CD4-positive, alpha-beta memory T cell (primary cell): ENCODE measurements at places on chromosomes 3 and 15. TPM values are rescaled to one million over a fixed set of nuclear protein-coding genes. Genes with fewer than 3 reads are reported as not detected.

DNA sequence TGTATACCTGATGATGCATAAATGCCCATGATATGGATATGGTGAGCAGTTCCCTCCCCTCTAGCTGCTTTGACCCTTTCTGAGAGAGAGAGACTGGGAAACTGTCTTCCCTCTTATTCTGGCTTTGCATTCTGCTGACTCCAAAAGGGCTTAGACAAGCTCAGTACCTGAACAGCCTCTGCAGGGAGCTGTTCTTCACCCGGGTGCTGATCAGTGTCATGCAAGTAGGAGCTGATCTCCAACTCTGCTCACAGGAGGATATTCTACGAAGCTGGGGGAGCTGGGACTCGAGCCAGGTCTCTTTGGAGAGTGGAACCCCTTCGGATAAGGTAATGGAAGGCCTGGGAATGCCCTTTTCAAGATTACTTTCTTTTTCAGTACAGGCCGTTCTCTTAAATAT is 237.1 kb downstream of the RYR3 start:
- H3K27ac ChIP-seq = no peak overlapping the region
- no peak for DNase-seq
- no peaks in the 10 kb centered on the region for H3K27me3 ChIP-seq

The KIF23 gene
- total RNA-seq = 0.20 TPM

GRCh38 chr15:56965231-56966013 is 47.0 kb downstream of the TCF12 start:
- DNase-seq = no peak
- peaks cover 37% of the 10 kb centered on the region for H3K4me1 ChIP-seq

The SLC24A5 gene
- total RNA-seq = not detected

- H3K4me3 ChIP-seq = no peak overlapping the region
- no peaks in the 10 kb centered on the region for H3K27me3 ChIP-seq
- no peak overlapping the region for H3K27ac ChIP-seq
- peaks cover 34% of the 10 kb centered on the region for H3K4me1 ChIP-seq
- no peaks in the 10 kb centered on the region for H3K36me3 ChIP-seq
These were observed 57.9 kb downstream of the STAG1 start for GRCh38 chr3:136694321-136694720.

GRCh38 chr3:64271631-64272030 is 46.4 kb upstream of the PRICKLE2 start:
- no peak overlapping the region for H3K4me3 ChIP-seq
- no peaks in the 10 kb centered on the region for H3K36me3 ChIP-seq
- no peak overlapping the region for H3K27ac ChIP-seq
- no peaks in the 10 kb centered on the region for H3K27me3 ChIP-seq
- no peak for DNase-seq
- H3K4me1 ChIP-seq = no peaks in the 10 kb centered on the region

GRCh38 chr3:33095436-33095835 is 1.5 kb downstream of the GLB1 start:
- H3K4me1 ChIP-seq = peaks cover 47% of the 10 kb centered on the region
- H3K4me3 ChIP-seq = peak overlapping the region; percentile 83
- H3K27ac ChIP-seq = peak overlapping the region; percentile 84
- no peaks in the 10 kb centered on the region for H3K27me3 ChIP-seq

GRCh38 chr15:76153241-76154197 is 93.7 kb downstream of the TMEM266 start:
- no peaks in the 10 kb centered on the region for H3K36me3 ChIP-seq
- no peak overlapping the region for H3K4me3 ChIP-seq
- no peaks in the 10 kb centered on the region for H3K4me1 ChIP-seq
- H3K27ac ChIP-seq = no peak overlapping the region
- DNase-seq = no peak
- no peaks in the 10 kb centered on the region for H3K27me3 ChIP-seq

The GRK7 gene
- total RNA-seq = 0.25 TPM

DNA sequence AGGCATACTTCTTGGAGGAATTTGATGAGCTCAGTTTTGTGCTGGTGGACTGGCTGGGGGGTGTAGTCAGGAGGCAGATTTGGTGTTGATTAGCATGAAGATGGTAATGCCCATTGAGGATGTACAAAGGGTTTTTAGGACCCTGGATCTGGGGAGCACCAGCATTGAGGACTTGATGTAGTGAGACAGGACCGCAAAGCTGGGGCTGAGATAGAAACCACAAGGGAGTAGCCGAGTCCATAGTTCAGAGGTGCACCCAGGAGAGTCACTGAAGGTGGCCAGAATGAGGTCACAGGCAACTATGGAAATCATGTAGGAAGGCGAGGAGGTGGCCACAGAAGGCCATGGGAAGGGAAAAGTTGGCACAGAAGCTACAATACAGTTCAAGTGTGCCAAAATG is 2.7 kb upstream of the CDC25A start:
- DNase-seq = no peak
- no peak overlapping the region for H3K27ac ChIP-seq
- no peaks in the 10 kb centered on the region for H3K27me3 ChIP-seq
- no peak overlapping the region for H3K4me3 ChIP-seq

- H3K27me3 ChIP-seq = no peaks in the 10 kb centered on the region
- no peaks in the 10 kb centered on the region for H3K36me3 ChIP-seq
- no peaks in the 10 kb centered on the region for H3K4me1 ChIP-seq
- no peak overlapping the region for H3K4me3 ChIP-seq
- no peak overlapping the region for H3K27ac ChIP-seq
- no peak for DNase-seq
These were observed 131.3 kb downstream of the TJP1 start for GRCh38 chr15:29690765-29691475.

The TIMP4 gene
- not detected for total RNA-seq

GRCh38 chr15:100694381-100695021 is 92.1 kb downstream of the ASB7 start:
- H3K36me3 ChIP-seq = no peaks in the 10 kb centered on the region
- no peaks in the 10 kb centered on the region for H3K27me3 ChIP-seq
- no peak overlapping the region for H3K4me3 ChIP-seq
- no peaks in the 10 kb centered on the region for H3K4me1 ChIP-seq
- DNase-seq = no peak

The CDCP1 gene
- 0.44 TPM for total RNA-seq

GRCh38 chr15:71975816-71976150 is 142.2 kb downstream of the MYO9A start:
- no peaks in the 10 kb centered on the region for H3K36me3 ChIP-seq
- no peaks in the 10 kb centered on the region for H3K27me3 ChIP-seq
- no peak overlapping the region for H3K27ac ChIP-seq
- H3K4me3 ChIP-seq = no peak overlapping the region
- H3K4me1 ChIP-seq = no peaks in the 10 kb centered on the region

DNA sequence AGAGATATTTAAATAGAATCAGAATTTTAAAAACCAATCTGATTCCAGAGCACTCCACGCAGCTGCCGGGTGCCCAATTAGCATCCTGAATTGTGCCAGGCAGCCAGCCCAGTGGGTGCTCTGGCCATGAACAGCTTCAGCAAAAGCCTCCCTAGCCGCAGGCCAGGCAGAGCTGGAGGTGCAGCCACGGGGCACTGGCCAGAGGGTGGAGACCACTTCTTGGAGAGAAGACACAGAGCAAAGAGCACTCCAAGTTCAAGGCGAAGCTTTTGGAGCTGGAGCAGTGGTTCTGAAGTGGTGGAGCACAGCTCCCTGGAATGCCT is 475.6 kb upstream of the PROK2 start:
- H3K27ac ChIP-seq = no peak overlapping the region
- peaks cover 32% of the 10 kb centered on the region for H3K4me1 ChIP-seq
- no peak for DNase-seq
- H3K27me3 ChIP-seq = no peaks in the 10 kb centered on the region

The SLC22A14 gene
- total RNA-seq = not detected

DNA sequence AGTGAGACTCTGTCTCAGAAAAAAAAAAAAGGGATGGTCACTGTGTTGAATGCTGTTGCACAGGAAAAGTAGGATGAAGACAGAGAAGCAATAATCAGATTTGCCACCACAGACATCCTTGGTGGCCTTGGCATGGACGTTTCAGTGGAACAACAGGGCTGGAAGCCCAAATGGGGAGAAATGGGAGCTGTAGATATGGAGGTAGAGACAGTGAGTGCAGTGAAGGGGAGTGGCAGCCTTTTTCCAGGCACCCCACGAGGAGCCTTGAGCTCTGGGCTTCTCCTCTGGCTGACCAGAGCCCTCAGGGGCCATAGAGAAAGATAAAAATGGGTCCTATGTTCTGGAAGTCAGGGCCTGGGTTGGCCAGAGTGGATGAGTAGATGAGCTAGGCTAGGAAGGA is 12.3 kb upstream of the DOCK3 start:
- no peaks in the 10 kb centered on the region for H3K4me1 ChIP-seq
- H3K27me3 ChIP-seq = no peaks in the 10 kb centered on the region
- no peak overlapping the region for H3K27ac ChIP-seq
- H3K36me3 ChIP-seq = no peaks in the 10 kb centered on the region
- no peak for DNase-seq

DNA sequence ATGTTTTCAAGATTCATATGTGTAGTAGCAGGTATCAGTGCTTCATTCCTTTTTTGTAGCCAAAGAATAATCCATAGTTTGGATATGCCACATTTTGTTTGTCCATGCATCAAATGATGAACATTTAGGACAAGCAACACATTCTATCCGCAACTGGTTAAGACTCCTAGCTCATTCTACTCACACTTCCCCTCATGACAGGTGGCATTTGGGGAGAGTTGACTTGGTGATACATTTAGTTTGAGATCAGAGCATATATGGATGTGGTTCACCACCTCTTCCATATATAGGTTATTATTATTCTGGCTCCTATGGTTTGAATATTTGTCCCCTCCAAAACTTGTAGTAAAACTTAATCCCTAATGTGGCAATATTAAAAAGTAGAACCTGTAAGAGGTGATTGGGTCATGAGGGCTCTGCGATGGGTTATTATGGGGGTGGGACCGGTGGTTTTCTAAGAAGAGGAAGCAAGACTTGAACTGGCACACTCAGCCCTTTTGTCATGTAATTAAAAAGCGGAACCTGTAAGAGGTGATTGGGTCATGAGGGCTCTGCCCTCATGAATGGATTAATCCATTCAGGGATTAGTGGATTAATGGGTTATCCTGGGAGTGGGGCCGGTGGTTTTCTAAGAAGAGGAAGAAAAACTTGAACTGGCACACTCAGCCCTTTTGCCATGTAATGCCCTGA is 75.3 kb upstream of the HRH1 start:
- H3K36me3 ChIP-seq = no peaks in the 10 kb centered on the region
- no peak overlapping the region for H3K27ac ChIP-seq
- H3K4me3 ChIP-seq = no peak overlapping the region
- no peaks in the 10 kb centered on the region for H3K4me1 ChIP-seq
- DNase-seq = no peak
